ENCODE measurements at places on chromosomes 1 and 21.

DNA sequence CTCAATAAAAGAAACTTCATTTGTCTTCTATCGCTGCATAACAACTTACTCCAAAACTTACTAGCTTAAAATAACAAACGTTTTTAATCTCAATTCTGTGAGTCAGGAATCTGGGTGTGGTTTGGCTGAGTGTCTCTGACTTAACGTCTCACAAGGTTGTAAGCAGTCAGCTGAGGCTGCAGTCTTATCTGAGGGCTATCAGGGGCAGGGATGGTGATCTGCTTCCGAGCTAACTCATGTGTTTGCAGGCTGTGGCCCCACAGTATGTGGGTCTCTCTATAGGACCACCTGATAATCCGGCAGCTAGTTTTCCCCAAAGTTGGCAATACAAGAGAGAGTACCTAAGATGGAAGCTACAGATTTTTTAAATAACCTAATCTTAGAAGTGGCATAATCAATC is 234.2 kb upstream of the FGGY start:
- DNase-seq: peak; percentile 29

DNA sequence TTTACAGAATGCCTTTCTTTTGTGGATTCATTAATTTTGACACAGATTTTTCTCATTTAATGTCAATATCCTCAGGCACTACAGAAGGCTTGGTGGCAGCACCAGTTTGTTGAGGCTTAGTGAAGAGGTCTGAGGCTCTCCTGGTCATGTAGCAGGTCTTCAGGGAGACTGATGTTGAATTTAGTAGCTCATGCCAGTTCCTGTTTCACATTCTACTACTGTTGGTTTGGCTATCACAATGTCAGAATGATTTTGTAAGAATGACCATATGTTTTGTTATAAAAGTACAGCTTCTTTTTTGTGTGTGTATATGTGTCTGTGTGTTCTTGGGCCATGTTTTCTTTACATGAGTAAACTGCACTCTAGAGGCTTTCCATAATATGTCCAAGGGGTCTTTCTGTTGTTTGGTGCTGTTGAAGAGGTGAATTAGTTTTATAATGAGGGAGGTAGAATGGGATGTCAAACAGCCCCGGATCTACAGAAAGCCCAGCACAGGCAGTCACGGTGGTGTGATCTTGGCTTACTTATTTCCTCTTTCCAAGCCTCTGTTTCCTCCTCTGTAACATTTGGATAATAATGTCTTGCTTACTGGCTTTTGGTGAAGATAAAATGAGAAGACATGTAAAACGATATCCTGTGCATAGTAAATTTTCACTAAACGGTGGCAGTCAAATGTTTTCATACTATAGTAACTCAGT is 32.0 kb downstream of the C1orf21 start:
- peak; percentile 10 for DNase-seq

DNA sequence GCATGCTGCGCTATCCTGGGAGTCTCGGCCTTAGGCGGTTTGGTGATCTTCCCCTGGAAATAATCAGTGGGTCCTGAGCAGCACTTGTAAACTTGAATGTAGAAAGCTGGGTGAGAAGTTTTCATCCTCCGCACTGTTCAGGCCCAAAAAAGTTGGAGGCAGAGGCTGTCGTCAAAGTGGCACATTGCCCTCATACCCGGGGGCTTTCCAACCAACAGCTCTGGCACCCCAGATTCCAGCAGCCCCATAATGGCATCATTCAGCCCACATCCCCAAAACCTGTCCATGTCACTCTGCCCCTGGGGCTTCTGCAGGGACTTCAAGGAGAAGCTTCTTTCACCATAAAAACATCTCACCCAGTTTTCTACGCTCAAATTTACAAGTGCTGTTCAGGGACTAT is 59.3 kb downstream of the TOR1AIP2 start:
- DNase-seq: no peak

- DNase-seq: peak; percentile 67
These were observed 23.4 kb upstream of the TENT5C start for GRCh38 chr1:117582451-117582850.

DNA sequence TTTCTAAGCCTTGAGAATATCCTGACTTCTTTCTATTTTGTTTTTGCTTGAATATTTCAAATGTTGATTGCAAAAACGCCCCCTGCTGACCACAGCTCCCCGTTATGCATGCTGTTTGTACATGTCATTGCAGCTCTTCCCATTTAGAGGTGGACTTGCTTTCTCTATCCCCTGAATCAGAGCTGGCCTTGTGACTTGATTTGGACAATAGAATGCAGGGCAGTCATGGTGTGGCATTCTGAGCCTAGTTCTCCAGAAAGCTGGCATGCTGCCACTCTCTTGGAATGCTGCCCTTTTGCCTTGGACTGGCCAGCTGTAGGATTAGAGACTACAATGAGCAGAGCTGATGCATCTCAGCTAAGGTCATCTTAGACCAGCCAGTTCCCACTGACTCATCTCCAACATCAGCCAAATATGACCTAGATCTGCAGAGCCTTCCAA is 1561.5 kb downstream of the MRPL39 start:
- DNase-seq: peak; percentile 92

DNA sequence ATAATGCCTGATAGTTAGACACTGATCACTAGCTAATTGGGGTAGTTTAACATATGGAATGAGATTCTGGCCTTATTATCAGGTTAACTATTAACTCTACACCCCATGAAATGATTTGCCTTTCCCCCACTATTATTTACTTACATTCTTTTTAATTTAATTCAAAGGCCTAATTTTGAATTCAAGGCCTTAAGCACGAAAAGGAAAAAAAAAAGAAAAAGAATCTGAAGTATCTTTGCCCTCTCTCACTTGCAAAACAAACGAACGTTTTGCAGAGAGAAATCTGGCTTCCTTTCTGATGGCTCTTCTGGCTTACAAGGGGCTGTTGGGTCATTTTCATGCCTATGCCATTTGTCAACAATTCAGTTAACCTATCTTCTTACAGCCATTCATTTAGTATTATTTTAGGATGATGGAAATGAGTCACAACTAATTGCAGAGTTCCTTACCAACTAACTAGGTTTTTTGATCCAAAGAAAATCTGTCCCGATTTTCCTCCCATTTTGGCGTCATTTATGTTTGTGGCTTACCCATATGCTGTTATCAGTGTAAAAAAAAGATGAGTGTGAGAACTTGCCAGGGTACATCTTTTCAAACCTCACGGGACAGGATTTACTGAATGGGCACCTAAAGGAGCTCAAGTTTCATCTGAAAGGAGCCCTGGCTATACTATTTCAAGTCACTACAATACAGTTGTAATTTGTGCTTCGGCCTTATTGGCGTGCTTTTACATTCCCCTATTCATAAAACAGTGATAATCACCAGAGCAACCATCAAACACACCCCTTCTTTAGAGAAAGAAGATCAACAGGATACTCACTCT is 1.9 kb upstream of the ERRFI1 start:
- DNase-seq: peak; percentile 77

GRCh38 chr1:75034376-75034775 is 99.8 kb upstream of the LHX8 start:
- DNase-seq: no peak

GRCh38 chr1:13722808-13723360 is 22.9 kb downstream of the PRDM2 start:
- DNase-seq: no peak

DNA sequence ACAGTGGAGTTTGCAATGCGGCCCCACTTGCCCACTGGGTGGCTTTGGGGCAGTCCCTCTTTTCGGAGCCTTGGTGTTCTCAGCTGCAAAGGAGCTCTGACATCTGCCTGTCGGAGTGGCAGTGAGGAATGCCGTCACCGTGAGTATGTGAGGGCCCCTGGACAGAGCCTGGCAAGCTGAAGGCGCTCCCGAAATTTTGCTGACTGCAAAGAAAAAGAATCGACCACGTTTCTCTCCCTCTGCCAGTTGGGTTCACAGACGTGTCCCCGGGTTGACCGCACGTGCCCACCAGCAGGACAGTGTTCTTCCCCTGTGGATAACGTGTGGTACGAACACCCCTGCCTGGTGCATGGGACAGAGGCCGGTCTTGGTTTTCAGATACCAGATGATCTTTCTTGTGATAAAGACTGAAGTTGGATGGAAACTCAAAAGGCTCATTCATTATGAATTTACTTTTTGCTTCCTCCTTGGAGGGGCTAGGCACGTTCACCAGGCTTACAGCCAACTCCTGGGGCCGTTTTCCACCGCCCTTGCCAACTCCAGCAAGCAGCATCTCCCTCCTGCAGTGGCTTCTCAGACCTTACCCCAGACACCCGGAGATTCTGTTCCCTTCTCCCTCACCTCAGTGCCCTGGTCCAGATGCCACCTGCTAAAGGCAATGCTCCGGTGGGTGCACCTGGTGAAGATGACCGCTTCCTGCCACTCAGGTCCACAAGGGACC is 29.7 kb downstream of the ECE1 start:
- peak; percentile 34 for DNase-seq

- DNase-seq: no peak
These were observed 76.7 kb upstream of the VCAM1 start for GRCh38 chr1:100642826-100643225.

DNA sequence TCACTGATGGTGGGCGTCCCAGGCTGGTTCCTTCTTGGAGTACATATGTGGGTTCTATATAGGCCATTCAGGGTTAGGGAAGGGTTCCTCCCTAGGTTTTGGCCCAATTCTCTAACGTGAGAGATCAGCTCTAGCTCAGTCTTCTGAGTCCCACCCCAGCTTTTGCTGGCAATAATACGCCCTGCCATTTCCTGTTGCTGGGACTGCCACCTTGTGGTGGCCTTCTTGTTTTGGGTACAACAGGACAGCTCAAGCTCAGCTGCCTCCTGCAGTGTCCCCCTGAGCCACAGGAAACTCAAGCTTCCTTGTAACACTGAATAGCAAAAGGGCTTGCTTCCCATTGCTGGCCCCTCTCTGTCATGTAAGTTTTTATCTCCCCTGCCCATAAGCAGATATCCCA is 77.8 kb downstream of the BACH1 start:
- DNase-seq: no peak

GRCh38 chr1:170562646-170563338 is 30.8 kb downstream of the GORAB start:
- DNase-seq: peak; percentile 68

DNA sequence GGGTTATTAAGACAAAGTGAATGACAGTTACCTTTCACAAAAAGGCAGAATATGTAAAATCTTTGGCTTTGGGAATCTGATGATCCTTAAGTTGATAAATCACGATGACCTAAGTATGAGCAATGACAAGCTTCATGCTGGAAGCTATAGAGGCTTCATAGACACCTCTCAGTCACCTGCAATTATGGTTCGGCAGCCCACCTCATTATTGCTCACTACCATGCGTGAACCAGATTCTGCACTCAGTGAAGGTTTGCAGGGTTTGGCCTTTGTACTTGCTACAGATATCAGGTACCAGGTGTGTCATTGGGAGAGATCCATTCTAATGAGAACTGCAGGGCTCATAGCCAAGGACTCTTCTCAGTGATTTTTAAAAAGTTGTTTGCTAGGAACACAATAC is 163.5 kb downstream of the KCTD3 start:
- DNase-seq: no peak

DNA sequence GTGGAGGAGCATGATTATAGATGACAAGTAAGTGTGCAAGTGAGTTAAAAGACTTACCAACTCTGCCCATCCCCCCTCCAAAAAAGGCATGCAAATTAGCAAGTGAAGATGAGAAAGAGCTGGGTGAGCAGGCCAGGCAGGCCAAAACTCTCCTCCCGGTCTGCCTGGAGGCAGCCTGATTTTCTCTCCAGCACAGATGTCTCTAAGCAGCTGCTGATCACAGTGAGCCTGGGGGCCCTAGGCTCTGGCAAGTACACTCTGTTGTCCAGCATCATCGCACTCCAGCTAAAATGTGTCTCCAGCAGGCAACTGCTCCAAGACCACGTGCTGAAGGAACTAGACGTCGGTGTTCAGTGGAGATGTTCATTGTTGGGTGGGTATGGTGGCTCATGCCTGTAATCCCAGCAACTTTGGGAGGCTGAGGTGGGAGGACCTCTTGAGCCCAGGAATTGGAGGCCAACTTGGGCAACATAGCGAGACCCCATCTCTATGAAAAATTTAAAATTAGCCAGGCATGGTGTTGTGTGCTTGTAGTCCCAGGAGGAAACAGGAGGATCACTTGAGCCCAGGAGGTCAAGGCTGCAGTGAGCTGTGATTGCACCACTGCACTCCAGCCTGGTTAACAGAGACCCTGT is 56.7 kb upstream of the PUM1 start:
- peak; percentile 51 for DNase-seq

DNA sequence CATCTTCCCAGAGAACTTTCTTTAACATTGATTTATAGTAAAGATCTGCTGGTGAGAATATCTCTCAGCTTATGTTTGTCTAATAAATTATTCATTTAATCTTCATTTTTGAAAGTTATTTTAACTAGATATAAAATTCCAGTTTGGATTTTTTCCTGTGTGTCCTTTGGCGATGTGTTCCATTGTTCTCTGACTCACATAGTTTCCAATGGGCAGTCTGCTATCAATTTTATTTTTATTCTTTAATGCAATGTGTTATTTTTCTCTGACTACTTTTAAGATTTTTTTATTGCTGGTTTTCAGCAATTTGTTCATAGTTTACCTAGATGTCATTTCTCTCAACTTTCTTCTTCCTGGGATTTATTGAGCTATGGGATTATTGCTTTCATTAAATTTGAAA is 325.2 kb upstream of the POGK start:
- no peak for DNase-seq

DNA sequence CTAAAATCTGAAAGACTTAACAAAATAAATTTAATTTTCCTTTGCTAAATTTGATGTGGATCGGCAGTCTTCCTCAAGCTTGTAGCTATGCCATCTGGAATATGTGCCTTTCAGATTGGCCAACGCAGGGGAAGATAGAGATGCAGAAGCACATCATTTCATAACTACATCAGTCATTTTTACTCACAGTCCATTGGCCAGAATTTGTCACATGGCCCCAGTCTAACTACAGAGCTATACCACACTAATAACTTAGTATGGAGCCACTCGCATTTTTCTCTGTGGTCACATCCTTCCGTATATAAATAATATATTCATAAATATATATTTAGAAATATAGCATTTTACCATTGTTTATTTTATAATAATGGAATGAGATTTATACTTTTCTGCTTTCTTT is 59.0 kb upstream of the PRRX1 start:
- no peak for DNase-seq

DNA sequence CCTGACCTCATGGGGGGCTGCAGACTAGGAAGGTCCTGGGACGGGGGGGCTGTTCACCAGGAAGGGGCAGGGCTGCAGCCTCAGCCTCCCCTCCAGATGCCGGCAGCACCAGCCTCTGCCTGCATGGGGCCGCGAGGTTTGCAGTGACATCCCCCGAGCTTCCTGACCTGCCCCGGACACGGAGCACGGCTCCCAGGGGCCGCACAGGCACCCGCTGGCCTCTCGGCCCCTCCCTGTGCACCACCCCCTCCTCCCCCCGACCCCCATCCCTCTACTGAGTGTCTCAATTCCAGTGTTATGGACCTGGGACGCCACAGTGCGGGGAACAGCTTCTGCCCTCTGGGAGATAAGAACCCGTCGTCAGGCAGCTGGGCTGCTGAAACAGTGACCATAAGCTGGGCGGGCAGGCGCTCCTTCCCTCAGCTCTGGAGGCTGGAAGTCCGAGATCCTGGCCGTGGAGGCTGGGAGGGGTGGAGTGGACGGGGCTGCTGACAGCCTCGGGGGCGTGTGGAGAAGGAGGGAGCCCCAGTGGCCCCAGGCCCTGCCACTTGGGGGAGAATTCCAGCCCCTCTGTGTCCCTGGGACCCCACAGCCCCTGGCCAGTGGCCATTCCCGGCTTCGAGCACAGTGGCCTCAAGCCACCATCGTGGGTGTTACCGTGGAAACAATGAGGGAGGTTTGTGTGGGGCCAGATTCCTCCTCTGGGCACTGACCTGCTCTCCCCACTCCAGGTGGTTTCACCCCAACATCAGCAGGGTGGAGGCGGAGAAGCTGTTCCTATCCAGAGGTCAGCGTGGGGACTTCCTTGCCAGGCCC is 11.6 kb downstream of the RNF223 start:
- DNase-seq: no peak
